Epithelial cell of alveolus of lung (primary cell): ENCODE measurements at places on chromosomes 11 and 22. TPM values are rescaled to one million over a fixed set of nuclear protein-coding genes. Genes with fewer than 3 reads are reported as not detected.

The JHY gene
- 0.40 and 1.6 TPM in 2 replicates for total RNA-seq

The C11orf42 gene
- not detected in 2 replicates for total RNA-seq

The TESMIN gene
- total RNA-seq, result 1.3 TPM in 2 replicates

The PRAME gene
- total RNA-seq, result not detected in 2 replicates

The HOATZ gene
- total RNA-seq, result under 0.01 TPM in 1 of 2 replicates, not detected in the other

The THRSP gene
- total RNA-seq, result not detected in 2 replicates

The PLEKHA7 gene
- 1.1 and 1.7 TPM in 2 replicates for total RNA-seq

The GGTLC3 gene
- not detected in 2 replicates for total RNA-seq

The APLNR gene
- 0.24 and 0.65 TPM in 2 replicates for total RNA-seq

The CASP5 gene
- not detected in 2 replicates for total RNA-seq

The PRMT3 gene
- 8.9 and 15.3 TPM in 2 replicates for total RNA-seq

The GGT5 gene
- 17.7 and 32.3 TPM in 2 replicates for total RNA-seq
